ENCODE measurements at places on chromosomes 6 and 20.
A peak's percentile ranks its signal among the peaks of the same experiment; 100 is the strongest.

DNA sequence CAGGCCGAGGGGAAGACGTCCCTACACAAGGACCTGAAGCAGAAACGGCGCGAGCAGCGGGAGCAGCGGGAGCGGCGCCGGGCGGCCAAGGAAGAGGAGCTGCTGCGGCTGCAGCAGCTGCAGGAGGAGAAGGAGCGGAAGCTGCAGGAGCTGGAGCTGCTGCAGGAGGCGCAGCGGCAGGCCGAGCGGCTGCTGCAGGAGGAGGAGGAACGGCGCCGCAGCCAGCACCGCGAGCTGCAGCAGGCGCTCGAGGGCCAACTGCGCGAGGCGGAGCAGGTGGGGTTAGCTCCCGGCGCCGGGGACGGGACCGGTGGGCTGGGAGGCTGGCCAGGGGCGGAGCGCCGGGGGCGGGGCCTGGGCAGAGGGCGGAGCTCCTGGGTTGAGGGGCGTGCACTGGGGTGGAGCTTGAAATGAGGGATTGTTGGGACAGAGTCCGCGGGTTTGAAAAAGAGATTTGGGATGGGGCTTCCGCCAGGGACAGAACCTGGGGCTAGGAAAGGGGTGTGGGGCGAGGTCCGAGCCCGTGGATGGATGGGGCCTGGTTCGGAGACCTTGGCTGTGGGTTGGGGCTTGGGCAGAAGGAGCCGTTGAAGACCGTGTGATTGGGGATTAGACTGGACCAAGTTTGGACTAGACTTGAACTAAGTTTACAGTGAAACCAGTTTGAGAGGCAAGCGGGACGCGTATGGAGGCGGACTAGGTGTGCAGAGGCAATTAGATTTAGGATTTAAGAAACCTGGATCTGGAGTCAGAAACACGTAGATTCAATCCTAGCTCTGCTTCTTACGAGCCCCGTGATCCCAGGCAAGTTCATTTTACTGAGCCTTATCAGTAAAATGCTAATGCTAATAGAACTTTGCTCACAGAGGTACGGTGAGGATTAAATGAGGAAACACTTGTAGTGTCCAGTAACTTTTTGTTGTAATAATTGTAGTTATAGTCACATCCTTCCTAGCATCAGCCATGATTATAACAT is 20.9 kb downstream of the DEF6 start:
- DNase-seq = no peak

DNA sequence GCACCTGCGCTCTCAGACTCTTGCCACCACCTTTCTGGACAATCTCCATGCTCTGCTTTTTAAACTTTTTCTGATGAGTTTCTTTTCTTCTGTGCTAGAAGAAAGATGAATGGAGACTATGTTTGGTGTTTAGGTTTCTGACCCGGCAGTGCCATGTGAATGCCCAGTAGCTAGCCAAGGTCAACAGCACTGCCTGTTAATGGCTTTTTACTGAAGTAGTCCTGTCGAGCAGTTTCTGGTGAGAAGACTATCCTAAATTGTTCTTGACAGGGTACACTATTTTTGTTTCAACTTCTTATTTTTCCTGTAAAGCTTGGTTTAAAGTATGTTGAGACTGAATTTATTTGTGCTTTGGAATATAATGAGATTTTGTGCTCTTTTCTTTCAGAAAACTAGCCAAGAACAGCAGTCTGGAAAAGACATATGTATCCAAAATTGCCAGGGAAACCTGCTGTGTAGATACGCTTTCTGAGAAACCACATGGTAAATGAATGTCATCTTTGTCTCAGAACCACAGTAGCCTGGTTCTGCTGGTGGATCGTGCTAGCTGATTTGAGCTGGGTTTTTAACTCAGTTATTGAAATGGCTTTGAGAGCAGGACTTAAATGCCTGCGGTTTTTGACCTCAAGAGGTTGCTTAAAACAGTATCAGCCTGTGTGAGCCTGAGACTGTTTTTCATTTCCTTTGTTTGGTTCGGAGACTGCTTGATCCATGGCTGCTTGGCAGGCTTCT is 48.1 kb downstream of the KCNS1 start:
- DNase-seq = peak; percentile 84

DNA sequence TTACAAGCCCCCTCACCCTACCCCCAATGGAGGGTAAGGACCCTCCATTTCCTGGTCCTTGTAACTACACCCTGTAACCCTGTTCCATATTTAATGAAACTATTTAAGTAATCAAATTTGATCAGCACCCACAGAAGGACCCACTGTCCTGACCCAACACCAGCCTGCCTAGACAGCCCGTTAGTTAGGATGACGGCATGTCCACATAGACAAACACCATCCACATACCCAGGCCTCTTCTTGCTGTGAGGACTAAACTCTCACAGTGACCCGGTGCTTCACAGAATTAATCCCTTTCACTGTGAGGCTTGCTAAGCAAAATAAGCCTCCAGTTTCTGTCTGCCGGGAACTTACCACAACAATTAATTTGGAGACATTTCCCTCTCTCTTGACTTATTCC is 32.8 kb upstream of the FOXQ1 start:
- no peak for DNase-seq

DNA sequence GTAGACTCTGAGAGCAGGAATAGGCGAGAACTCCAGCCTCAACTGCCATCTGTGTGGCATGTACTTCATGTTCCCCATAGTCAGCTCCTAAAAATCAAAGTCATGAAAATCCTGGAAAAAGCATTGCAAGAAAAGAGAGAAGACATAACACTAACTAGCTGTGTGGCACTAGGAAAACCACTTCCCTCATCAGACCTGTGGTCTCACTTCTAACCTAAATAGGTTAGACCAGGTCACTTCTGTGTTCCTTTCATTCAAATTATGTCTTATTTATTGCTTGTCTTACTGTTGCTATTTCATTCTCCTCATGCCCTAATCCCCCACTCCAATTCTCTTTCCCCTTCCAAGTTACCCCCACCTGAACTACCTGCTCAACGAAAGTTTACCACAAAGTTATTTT is 70.2 kb downstream of the TNFRSF21 start:
- DNase-seq = no peak

DNA sequence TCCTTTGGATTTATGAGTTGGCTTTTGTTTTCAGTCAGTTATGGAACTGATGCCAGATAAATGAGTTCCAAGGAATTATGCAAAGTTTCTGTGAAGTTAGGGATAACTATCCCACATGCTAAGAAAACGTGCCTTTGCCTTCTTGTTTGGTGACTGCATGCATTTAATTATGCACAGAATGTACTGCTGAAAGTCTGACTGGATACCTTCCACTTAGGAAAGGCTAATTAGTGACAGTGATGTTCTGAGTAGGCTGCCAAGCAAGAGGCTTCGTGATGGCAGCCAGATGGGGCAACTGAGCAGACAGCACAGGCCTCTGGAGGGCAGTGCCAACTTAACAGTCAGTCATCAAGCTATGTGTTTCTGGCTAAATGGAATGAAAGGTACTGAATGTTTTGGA is 289.9 kb downstream of the CD109 start:
- DNase-seq = no peak

- DNase-seq = no peak
Measured at GRCh38 chr6:168150551-168151320, 71.7 kb upstream of the FRMD1 start.

GRCh38 chr6:130671577-130671976 is 155.6 kb upstream of the SMLR1 start:
- DNase-seq = no peak

- no peak for DNase-seq
Measured at GRCh38 chr6:53770780-53771249, 24.0 kb upstream of the LRRC1 start.

- peak; percentile 15 for DNase-seq
Measured at GRCh38 chr20:19284400-19285178, 72.1 kb downstream of the SLC24A3 start.

- DNase-seq = no peak
Measured at GRCh38 chr6:106886922-106887797, 87.4 kb downstream of the CD24 start.

GRCh38 chr20:9241721-9242427 is 173.0 kb downstream of the PLCB4 start:
- DNase-seq = no peak

GRCh38 chr6:288866-289265 is 3.4 kb upstream of the DUSP22 start:
- no peak for DNase-seq

- DNase-seq = no peak
Measured at GRCh38 chr20:46134716-46135115, 16.6 kb downstream of the CD40 start.

DNA sequence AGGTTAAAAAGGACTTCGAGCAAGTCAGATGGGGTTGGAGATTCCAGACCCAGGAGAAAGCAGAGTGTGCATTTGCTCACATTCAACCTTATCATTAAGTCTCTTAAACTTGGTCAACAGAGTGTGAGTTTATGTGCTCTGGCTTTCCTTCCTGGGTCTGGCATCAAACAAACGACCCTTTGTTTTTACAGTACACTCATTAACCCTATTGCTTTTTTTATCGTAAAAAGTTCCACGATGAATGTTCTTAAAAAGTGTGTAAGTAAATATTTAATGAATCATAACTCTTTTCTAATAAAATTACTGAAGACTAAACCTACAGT is 2.5 kb downstream of the FYN start:
- no peak for DNase-seq

- no peak for DNase-seq
Measured at GRCh38 chr6:25035174-25035511, 99.4 kb upstream of the RIPOR2 start.

- DNase-seq = no peak
Measured at GRCh38 chr20:10330071-10330470, 104.0 kb downstream of the MKKS start.

DNA sequence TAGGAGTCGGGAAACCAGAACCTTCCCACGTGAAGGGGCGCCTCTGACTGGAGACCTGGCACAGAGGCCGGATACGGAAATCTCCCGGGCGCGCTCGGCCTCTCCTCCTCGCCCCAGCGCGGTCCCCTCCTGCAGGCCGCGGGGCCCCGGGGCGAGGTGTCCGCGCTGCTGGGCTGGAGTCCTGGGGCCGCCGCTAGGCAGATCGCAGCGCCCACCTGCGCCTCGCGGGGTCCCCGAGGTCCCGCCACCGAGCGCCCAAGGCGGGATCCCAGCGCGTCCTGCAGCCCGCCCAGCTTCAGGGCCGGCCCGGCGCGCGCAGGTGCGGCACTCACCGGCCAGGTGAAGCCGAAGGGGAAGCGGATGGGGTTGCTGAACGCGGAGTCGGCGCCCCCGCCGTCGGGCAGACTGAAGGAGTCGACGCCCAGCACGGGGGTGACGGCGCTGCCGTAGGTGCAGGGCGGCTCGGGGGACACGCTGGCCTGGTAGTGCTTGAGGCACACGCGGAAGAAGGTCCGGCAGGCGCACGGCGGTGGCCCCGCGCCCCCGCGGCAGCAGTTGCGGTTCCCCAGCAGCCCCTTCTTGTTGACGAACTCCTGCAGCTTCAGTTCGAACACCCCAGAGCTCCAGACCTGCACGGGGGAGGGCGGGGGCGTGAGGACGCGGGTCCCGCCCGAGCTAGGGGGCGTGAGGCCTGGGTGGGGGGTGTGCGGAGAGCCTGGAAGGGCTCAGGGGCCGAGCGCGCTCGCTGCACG is 1.5 kb downstream of the DLL1 start:
- DNase-seq = no peak

GRCh38 chr6:89797317-89797716 is 22.3 kb downstream of the MDN1 start:
- no peak for DNase-seq

DNA sequence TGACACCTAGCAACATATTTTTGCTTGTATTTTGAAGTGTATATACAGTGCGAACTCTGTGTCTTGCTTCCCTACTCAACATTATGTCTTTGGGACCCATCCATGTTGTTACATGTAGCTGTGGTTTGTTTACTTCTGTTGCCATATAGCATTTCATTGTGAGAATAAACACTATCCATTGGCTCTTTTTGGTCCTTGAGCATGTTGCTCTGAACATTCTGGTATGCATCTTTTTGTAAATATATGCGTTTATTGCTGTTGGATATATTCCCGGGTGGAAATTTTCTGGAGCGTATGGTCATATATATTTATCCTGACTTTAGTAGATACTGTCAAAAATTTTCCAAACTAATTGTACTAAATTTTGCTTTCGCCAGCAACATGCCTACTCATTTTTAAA is 222.5 kb upstream of the SPTLC3 start:
- no peak for DNase-seq
